ENCODE measurements at places on chromosomes 11 and 22.
A peak's percentile ranks its signal among the peaks of the same experiment; 100 is the strongest.

GRCh38 chr11:91365986-91366585, 858.5 kb upstream of the FAT3 start:
- DNase-seq = no peak

DNA sequence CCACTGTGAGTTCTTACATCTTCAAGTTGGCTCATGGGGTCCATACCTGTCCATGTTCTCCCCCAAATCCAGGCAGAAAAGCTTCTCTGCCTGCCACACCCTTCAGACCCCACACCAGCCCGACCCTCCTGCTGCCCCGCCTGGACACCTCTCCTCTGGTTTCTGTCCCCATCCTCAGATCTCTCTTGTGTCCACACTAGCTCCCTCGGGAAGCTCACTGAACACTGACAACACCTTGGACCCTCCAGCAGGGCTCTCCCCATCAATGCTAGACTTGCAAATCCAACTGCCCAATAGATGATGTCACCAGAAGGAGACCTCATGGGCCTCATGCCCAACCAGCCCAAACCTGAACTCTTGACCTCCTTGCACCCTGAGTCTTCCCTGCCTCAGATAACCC, 2.9 kb downstream of the SCARF2 start:
- no peak for DNase-seq

- no peak for DNase-seq
These were observed 28.1 kb downstream of the IGSF9B start for GRCh38 chr11:133928628-133929059.

- no peak for DNase-seq
These were observed 15.7 kb downstream of the NNMT start for GRCh38 chr11:114311946-114312345.

GRCh38 chr11:36507824-36508489, 2.1 kb downstream of the TRAF6 start:
- DNase-seq = no peak

DNA sequence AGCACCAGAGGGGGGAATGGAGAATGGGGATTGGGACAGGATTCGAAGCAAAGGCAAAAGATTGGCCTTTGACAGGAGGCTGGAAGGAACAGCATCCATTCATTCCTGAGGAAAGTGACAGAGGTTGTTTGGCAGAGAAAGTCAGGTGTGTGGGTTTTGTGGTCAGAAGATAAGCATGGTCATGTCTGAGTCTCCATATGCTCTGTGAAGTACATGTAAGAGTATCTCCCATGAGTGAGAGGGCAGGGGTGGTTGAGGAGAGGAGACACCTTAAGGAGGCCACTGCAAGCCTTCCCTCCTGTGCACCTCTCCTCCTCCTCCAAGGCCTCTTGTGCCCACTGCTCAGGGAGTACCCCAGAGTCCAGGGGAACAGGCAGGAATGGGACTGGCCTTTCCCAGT, 1.9 kb upstream of the NLRP10 start:
- DNase-seq = no peak

GRCh38 chr11:116579857-116580727, 192.7 kb downstream of the BUD13 start:
- no peak for DNase-seq

DNA sequence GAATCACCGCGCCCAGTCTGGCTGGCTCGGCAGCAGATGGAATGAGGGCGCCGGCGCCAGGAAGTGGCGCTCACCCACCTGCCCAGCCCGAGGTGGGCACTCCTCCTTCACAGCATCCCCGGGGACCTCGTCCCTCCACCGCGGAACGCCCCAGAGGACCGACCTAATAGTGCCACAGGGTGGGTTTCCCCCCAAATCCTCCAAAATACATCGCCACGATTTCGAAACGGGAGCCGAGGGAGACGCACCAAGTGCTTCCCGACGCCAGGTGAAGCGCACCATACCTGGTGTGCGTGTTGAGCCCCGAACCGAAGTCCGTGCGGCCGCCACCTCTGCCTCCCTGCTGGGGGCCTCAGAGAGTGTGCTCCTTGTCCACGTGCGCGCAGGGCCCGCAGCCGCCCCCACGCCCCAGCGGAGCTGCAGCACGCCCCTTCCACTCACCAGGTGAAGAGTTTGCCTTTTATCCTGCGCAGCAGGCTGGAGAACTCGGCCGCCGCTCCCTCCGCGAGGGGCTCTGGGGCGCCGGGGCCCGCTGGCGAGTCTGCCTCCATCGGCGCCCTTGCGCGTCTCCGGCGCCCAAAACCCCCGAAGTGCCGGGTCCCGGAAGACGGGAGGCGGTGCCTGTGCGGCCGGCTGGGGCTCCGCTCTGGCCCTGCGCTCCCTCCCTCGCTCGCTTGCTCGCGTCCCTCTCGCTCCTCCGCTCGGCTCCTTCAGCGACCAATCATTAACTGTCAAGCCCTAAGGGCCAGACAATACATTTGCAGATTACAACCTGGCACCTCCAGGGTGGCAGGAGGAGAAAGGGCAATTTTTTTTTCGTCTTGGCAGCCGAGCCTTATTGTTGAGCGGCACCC, at the start of gene SLC35F2:
SLC35F2 (minus strand) TSS at position 571 of the 854 bp plus-strand sequence; CDS start at position 551, 20 bp downstream.
- peak; percentile 79 for DNase-seq

- no peak for DNase-seq
These were observed 7.3 kb upstream of the SSTR3 start for GRCh38 chr22:37219533-37219932.

DNA sequence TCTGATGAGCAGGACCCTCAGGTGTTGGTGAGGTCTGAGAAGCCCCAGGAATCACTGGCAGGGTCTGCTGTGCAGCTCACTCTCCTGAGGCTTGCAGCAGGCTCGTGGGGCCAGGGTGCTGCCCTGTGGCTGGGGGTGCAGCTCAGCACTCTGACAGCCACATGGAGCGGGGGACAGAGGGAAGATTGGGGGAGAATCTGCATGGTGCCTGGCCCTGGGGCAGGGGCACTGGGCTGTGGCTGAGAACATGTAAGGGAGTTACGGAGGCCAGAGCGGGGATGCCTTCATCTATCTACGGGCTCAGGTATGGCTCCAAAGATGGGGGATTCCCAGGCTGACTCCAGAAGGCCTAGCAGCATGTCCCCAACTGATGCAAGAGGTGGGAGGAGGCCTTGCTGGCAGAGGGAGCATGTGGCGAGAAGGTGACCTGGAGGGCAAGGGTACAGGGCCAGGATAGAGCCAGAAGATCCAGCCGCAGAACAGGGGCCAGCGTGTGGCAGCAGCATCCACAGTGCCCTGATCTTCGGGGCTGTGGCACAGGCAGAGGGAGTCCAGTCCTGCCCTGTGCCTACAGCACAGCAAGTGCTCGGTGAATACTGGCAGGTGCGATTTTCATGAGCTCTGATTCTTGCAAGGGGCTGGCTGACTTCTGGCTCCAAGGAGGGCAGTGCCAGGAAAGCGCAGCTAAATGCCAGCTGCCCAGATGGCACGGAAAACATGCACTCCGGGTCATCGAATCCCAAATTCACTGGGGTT, 184.7 kb downstream of the CTTN start:
- no peak for DNase-seq

DNA sequence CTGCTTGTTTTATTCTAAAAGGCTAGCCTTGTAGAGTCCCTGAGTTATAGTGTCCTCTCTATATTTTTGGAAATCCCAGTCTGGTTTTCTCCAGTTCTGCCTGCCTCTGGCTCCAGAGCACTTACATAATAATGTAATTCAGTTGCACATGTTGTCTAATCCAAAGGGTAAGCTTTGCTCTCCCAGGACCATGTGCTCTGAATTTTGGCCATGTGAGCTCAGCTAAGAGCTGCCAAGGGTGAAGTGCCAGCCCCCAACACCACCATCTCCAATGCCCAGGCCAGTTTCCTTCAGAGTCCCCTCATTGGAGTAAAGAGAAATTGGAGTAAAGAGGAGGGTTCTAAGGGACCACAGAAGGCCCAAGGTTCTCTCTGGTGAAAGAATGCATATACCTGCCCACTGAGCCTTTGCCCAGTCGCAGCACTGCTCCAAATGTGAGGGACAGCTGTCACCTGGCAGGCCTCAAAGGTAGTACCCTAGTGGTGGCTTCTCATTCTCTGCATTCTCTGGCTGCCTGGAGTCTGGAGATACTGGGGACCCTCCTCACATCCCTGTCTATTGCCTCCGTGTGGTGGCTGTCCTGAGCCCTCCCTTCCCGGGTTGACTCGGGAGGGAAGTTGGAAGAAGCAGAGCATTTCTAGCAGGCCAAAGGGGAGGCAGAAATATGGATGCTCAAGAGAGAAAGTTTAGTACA, 4.9 kb downstream of the CRY2 start:
- no peak for DNase-seq

DNA sequence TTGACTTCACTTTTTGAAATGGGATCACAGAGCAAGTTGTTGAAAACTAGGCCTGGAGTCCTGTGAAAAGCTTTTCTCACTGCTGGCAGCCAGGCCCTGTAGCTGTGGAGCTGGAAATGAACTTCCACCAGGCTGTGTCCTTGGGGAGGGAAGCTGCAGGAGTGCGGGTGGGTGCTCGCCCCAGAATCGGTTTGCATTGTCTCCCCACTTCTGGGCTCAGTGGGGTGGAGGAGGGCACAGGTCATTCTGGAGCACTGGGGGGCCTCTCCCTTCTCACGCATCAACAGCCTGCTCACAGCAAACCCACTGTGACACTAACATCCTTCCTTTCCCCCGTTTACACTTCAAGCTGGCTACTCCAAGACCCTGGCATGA, 15.2 kb downstream of the GLB1L2 start:
- DNase-seq = no peak
